ENCODE measurements at places on chromosomes 11 and 22.

DNA sequence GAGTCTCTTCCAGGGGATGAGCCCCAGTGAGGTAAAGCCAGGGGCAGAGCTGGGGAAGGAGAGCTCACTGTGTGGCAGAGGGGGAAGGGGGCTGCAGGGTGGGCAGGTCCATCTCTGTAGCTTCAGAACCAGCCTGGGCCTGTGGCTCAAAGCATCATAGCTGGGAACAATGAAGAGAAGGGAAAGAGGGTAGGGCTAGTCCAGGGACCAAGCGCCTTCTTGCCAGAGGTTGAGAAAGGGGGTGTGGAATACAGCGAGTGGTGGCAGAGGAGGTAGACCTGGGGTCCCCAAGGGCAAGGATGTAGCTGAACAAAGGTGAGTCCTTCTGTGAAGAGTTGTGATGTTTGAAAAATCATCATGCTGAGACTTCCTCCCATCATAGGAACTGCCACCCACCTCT lies 1.2 kb upstream of the PLA2G3 start:
- no peak for DNase-seq

- DNase-seq = no peak
These were observed 25.9 kb downstream of the PIWIL4 start for GRCh38 chr11:94593030-94593429.

DNA sequence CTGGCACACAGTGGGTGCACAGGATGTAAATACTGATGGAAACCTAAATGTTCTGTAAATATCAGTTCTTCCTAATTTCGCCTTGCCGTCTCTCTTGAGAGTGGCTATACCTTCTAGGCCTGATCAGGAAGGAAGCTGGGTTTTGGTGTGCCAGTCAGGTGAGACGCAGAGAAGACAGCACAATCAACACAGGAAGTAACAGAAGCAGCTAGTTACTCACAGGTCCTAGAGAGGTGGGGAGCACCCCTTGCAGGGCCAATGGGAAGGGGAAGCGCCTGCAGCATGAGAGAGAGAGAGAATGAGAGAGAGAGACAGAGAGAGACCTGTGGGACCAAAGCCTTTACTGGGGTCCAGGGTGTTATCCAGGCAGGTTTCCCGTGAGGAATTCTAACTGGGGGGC lies 80.8 kb downstream of the FBLN1 start:
- DNase-seq = no peak

DNA sequence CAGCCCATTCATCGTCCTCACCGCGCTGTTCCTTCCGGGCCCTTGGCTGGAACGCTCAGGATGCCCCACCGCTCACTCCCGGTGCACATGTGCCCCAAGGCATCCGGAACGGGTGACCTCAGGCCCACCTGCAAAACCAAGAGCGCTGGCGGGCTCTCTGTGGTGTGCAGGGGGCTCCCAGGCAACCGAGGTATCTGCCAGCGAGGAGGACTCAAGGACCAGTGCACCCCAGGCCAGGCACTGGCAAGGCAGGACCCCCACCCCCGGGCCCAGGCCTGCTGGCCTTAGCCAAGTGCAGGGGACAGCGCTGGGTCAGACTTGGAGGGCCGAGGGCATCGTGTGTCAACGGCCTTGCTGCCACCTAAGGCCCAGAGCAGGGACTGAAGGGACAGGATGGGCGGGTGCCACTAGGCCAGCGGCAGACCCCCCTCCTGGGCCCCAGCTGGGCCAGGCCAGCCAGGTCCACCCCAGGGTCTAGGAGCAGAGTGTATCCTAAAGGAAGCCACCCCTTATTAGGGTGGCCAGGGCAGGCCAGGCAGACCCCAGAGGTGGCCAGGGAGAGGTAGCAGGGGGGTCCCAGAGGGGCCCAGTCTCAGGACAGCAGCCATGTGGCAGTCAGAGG lies 8.5 kb downstream of the TNNT3 start:
- no peak for DNase-seq

DNA sequence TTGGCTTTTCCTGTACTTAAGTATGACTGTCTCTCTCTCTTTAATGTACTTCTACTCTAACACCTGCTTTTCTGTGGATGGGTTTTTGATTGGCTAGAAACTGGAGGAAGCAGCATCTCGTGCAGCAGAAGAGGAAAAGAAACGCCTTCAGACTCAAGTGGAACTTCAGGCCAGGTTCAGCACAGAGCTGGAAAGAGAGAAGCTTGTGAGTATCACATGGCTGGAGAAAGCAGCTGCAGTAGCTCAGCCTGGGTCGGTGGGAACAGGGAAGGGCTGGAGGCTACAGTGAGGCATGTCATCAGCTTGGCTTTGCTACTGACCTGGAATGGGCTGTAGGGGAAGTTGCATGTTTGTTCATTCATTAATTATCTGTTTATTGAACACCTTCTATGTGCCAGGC lies 74.2 kb downstream of the SWAP70 start:
- DNase-seq = peak; percentile 58

DNA sequence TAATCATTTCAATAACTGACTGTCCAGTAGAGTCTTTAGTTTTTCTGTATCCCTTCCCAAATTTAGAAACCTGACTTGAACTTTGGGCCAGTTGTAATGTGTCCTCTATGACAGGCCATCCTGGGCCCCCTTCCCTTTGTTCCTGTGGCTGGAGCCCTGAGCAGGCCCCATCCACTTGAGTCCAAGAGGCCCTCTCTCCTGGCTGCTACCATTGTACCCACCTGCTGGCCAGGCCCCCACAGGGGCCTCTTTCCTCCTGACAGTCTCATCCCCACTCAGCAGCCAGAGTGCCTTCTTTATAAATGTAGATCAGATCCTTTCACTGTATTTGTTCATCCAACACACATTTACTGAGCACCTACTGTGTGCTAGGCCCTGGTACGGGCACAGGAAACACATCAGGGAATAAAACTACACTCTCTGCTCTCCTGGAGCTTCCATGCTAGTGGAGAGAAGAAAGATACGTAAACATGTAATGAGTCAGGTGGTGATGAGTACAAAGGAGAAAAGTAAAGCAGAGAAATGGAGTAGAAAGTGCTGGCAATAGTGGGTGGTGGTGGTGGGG lies 2.7 kb upstream of the LRP5 start:
- DNase-seq = peak; percentile 24

GRCh38 chr22:36395915-36396314 lies 8.1 kb upstream of the MYH9 start:
- DNase-seq = peak; percentile 11

DNA sequence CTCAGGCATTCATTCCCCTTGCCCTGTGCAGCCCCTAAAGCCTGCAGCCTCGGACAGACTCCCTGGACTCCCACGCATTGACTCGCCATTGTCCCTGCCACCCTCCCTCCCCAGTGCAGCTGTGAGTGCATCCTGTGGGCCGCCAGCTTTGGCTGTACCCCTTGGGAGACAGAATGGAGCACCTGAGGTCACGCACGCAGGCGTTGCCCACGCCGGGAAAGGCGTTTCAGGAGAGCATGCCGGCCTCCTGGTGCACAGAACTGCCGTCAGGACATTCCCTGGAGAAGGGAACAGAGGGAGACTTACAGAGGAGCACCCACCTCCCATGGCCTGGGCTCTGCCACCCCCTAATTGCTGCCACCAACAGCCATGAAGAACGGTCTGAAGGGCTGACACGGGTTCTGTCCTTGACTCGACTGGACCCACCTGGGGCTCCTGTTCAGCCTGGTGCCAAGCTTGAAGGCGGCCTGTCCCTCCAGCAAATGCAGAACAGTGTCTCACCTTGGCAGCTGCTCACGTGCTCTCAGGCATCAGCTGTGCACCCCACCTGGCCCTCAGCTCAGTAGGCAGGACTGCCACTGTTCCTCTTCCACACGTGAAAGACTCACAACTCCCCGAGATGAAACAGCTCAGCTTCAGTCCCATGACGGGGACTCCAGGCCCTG lies 503.8 kb downstream of the BRD1 start:
- DNase-seq = no peak

- DNase-seq = no peak
These were observed 112.0 kb upstream of the PDGFD start for GRCh38 chr11:104275992-104276391.

- DNase-seq = no peak
These were observed 54.4 kb downstream of the ALX4 start for GRCh38 chr11:44255406-44256071.

GRCh38 chr22:22026157-22026831 lies 43.7 kb upstream of the TOP3B start:
- DNase-seq = no peak

DNA sequence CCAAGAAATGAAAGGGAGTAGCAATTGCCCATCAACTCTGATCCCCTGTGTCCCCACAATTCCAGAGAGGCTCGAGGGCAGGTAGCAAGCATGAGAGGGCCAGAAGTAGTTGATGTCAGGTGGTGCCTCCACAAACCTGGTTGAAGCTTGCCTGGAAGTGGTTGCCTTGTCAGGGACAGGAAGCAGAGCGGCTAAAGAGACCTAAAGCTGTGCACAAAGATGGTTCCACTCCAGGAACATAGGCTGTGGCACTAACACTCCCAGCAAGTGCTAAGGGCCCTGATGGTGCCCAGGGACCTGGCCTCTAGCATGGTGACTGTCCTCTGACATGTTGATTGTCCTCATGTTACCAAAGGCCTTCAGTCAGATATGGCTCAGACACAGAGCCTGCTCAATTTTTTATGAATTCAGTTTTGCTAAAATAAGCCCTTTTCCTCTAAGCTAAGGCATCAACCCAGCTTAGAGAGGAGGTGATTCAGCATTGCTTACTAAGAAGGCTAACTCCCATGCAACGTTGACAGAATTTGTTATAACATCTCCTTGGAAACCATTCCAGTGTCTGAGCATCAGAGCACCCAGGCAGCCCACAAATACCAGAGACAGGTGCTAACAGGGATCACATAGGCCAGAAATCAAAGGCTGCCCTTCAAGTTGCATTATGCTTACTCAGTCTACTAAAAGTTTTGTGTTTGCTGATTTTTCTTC lies 196.3 kb upstream of the ARHGAP20 start:
- DNase-seq = no peak

GRCh38 chr11:120335556-120335907 lies 681 bp upstream of the ARHGEF12 start:
- peak; percentile 71 for DNase-seq

DNA sequence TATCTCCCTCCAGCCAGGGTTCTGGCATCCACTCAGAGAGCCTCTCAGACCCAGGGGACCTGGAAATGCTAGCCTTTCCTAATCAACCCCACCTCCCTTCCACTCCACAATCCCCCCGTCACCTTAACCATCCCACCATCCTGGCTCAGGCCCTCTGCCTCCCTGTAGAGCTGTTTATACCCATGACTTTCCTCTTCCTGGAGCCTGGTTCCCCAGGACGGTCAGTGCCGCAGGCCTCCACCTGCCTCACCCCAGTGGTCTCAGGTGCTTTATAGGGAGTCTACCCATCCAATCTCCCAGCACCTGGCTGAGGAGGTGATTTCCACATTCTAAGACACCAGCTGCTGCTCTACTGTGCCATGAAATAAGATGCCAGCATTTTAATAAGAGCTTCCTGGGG lies 1159.5 kb downstream of the TBC1D22A start:
- DNase-seq = no peak

DNA sequence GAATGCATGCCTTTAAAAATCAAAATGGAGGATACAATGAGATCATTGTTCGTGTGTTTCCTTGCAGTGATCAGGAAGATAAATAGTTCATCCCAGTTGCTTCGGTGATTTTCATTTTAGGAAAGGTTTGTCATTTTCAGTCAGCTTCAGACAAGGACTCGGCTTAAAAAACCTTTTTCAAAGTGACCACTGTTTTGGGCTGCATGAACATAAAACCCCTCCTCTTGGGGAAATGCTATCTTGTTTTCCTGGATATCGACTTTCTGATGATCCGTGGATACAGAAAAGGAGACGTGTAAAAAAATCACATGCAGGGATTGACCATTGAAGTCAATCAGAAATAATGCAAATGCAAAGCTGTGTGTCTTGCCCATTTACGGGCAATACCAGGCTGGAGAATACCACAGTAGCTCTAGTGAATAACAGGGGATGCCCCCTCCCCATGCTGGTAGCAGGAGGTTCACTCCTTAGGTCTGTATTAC lies 146.8 kb downstream of the MAML2 start:
- DNase-seq = no peak

DNA sequence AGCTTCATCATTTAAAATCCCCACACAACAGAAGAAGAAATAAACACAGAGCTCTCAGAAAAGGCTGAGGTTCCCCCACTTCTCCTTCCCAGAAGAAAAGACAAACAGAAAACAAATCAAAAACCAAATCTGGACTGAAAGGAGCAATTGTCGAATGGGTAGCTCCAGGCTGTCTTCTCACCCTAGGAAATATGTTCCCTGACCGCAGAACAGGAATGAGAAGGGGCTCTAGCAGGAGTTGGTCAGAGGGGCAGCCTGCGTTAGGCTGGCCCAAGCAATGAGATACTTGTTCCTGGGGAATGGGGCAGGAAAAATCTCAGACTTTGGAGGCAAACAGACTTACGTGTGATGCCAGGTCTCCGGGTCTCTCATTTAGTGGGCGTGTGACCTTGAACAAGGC lies 562.6 kb upstream of the CADM1 start:
- no peak for DNase-seq

GRCh38 chr11:105045676-105046296 lies 651 bp upstream of the CARD16 start:
- DNase-seq = no peak

DNA sequence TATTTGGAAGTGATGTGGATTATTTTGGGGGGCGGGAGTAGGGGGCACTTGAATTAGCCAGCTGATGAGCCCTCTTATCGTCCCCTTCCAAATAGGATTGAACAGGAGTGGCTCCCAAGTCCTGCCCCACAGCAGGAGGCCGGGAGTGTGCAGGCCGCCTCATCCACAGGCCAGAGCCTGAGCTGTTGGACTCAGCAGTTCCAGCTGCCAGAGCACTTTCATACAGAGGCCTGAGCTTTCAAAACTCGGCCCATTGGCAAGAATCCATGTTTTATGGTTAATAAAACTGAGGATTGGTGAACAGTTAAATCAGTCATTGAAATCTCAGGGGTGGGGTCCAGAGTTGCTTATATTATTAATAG lies 9.6 kb downstream of the FAM118A start:
- no peak for DNase-seq

DNA sequence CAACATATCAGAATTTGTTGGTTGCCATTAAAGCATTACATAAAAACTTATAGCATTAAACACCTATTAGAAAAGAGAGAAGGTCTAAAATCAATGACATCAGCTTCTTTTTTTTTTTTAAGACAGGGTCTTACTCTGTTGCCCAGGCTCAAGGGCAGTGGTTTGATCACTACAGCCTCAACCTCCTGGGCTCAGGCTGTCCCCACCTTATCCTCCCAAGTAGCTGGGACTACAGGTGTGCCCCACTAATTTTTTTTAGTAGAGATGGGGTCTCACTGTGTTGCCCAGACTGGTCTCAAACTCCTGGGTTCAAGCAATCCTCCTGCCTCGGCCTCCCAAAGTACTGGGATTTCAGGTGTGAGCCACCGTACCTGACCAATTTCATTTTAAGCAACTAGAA lies 57.9 kb downstream of the ARHGEF12 start:
- no peak for DNase-seq

GRCh38 chr11:18088366-18088765 lies 17.5 kb downstream of the SAAL1 start:
- no peak for DNase-seq

- no peak for DNase-seq
These were observed 6.0 kb downstream of the TUBA8 start for GRCh38 chr22:18116634-18117033.

All from NCI-H510A treated with DMSO at 0.1 percent for 48 hours (cell line).